Melanocyte of skin (primary cell): ENCODE measurements at places on chromosomes 7 and 10. TPM values are rescaled to one million over a fixed set of nuclear protein-coding genes. Genes with fewer than 3 reads are reported as not detected.

TPST1 gene
- 10.0 and 12.3 TPM in 2 replicates for total RNA-seq

BLNK gene
- not detected in 2 replicates for total RNA-seq

NPY4R2 gene
- total RNA-seq: not detected in 2 replicates

PSTK gene
- total RNA-seq: 4.5 and 6.9 TPM in 2 replicates

PPA1 gene
- 228 and 253 TPM in 2 replicates for total RNA-seq

NKX2-3 gene
- not detected in 2 replicates for total RNA-seq

SEPTIN7 gene
- 174 and 199 TPM in 2 replicates for total RNA-seq

LRRN3 gene
- 0.73 and 3.1 TPM in 2 replicates for total RNA-seq

SHH gene
- total RNA-seq: under 0.01 TPM in 1 of 2 replicates, not detected in the other

IMPDH1 gene
- 42.3 and 53.8 TPM in 2 replicates for total RNA-seq
